Left kidney (tissue), 8 donors: ENCODE measurements at places on chromosomes 12 and 14. TPM values are rescaled to one million over a fixed set of nuclear protein-coding genes. Genes with fewer than 3 reads are reported as not detected.

GRCh38 chr12:14614704-14615121 lies 47.0 kb upstream of the PLBD1 start:
- DNase-seq = no peak

DNA sequence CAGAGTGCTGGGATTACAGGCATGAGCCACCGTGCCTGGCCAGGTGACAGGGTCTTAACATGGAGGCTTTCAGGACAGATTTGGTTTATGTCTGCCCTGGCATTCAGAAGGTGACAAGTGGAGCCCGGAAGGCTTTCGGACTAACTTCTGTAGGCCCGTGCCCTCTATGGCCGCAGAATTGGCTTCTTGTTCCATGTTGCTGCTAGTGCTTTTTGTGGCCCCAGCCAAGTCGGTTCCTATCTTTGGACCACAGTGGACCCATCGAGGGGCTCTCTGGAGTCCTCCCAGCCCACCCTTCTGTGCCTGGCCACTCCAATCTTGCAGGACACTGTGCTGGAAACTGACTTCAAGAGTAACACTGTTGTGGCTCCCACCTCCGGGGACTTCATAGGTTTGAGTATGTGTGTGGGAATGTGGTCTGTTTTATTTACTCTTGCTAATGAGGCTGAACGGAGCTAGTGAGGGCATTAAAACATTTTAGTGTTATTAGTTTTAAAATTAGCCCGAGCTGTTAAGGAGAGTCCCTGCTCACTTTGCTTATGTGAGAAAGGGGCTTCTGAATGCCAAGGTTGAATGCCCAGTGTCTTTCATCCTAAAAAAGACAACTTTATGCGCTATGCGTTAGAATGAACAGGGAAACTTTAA lies 245.9 kb downstream of the CACNA1C start:
- DNase-seq = no peak

DNA sequence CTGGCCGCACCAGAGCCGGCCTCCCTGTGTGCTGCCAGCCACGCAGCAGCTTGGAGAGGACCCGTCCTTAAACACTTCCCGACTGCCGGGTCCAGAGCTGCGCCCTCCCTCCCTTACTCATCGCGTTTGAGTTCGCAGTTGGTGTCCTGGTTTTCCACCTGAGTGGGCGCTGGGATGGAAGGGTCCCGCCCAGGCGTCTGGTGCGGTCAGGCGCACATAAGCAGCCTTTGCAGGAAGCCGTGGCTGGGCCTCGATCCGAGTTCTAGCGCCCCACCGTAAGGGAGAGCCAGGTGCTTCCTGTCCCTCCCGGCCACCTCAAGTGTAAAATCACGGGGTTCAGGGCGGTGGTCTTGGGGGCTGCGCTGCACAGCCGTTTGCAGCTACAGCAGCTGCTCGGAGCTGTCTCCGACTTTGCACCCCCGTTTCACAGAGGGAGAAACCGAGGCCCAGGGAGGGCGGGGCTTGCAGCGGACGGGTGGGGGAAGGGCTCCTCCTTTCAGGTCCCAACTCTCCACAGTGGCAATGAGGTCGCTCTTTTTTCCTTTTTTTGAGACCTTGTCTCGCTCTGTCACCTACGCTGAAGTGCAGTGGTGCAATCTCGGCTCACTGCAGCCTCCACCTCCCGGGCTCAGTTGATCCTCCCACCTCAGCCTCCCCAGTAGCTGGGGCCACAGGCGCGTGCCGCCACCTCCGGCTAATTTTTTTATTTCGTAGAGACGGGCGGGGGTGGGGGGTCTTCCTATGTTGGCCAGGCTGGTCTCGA lies 51.3 kb downstream of the LRCOL1 start:
- DNase-seq = no peak

- DNase-seq = no peak
These were observed 425.3 kb upstream of the FBXO33 start for GRCh38 chr14:39857376-39858055.

DNA sequence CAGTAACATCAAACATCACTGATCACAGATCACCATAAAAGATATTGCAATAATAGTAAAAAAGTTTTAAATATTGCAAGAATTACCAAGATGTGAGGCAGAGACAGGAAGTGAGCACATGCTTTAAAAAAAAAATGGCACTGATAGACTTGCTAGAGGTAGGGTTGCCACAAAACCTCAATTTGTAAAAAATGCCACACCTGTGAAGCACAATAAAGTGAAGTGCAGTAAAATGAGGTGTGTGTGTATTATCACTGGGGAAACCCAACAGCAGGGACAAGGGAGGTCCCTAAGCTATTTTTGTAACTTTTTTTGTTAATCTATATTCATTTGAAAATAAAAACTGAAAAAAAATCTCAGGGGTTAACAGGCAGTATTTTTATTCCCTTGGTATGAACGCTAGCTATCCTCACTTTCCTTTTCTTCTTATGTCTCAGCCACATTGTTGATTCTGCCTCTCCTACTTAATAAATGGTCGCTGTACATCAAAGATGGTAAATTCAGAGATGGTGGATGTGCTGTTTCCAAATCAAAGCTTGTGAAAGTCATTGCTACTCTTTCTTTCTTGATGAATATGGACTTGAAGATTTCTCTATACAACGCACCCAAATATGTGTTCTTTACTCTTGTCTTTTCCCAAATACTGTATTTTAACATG lies 14.0 kb upstream of the KLRD1 start:
- no peak for DNase-seq

DNA sequence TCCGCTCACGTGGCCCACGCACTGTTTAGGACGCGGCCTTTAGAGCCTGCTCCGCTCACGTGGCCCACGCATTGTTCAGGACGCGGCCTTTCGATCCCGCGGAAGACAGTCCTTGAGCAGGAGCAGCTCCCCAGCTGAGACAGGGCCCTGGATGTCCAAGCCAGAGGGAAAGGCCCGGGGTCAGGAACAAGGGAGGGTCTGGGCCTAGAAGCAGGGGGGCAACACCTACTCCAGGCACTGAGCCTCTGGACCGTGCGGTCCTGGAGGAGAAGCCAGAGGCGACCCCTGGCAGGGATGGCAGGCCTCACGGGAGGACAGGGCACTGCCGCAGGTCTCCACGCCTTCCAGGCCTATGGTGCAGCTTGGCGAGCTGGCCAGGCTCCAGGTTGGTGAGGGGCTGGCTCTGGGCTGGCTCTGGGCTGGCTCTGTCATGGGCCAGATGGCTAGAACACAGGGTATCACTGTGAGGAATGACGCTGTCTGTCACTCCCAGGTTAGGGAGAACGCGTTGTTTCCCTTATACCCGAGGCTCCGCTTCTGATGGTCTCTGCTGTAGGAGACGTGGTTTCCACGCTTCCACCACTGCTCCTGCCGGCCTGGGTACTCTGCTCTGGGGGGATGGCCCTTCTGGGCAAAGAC lies 341.7 kb downstream of the TMEM121 start:
- no peak for DNase-seq

GRCh38 chr14:51865953-51866747 lies 5.7 kb downstream of the GNG2 start:
- DNase-seq = no peak

- DNase-seq = no peak
These were observed 66.5 kb upstream of the DDX11 start for GRCh38 chr12:31007153-31007495.

- no peak for DNase-seq
These were observed 253.9 kb downstream of the EMP1 start for GRCh38 chr12:13450231-13451080.

DNA sequence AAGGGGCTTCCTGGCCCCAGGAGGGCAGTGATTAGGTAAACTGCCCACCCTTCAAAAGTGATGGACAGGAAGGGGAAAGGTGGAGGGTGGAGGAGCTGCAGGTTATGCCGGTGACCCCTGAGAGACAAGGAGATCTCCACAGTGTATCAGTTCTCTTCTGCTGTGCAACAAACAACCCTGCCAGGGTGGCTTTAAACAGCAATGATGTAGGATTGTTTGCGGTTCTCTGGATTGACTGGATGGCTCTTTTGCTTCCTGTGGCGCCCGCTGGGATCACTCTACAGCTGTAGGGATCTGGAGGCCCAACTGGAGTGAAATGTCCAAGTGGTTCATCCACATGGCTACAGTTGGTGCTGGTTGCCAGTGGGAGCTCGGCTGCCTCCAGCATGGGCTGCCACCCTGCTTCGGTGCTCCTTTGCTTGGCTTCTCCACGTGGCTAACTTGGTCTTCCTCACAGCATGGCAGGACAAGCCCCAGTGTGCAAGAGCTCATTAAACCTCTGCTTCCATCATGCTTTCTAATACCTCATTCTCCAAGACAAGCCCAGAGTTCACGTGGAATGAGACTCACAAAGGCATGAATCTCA lies 8.6 kb upstream of the ANKRD9 start:
- no peak for DNase-seq

GRCh38 chr14:29584992-29585391 lies 342.7 kb downstream of the PRKD1 start:
- DNase-seq = peak; percentile 55

DNA sequence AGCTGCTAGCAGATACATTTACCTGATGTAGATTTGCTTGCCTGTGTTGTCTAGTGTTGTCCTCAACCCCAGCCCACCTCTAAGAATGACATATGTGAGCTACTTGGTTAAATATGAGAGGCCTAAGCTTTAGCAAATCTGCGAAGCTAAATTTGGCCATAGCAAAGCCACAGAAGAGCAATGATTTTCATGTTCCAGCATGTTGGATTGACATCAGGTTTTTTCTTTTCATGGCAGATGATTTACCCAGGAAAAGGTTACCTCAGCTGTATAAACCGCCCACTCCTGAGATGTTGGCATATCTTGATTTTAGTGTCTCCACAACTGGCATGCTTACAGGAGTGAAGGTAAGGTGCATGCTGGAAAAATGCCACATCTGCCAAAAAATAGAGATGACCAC lies 36.4 kb upstream of the ATF1 start:
- DNase-seq = no peak

DNA sequence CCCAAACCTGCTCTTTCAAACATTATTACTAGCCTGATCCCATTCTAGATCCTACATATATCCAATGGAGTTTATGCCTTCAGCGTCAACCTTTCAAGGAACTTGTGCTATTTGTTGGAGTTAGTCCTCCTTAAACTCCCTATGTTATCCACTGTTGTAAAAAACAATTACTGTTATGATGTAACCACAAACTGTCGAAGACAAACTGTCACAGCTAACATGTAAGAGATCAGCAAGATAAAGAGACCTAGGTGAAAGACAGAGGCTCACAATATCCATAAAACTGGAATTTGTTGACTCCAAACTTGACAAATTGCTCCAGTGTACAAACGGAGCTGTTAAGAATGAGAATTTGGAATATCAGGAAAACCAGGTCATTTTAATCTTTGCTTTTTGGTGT lies 70.7 kb downstream of the CDK17 start:
- no peak for DNase-seq

- peak; percentile 52 for DNase-seq
These were observed 1.4 kb upstream of the HSP90AA1 start for GRCh38 chr14:102088012-102088792.

DNA sequence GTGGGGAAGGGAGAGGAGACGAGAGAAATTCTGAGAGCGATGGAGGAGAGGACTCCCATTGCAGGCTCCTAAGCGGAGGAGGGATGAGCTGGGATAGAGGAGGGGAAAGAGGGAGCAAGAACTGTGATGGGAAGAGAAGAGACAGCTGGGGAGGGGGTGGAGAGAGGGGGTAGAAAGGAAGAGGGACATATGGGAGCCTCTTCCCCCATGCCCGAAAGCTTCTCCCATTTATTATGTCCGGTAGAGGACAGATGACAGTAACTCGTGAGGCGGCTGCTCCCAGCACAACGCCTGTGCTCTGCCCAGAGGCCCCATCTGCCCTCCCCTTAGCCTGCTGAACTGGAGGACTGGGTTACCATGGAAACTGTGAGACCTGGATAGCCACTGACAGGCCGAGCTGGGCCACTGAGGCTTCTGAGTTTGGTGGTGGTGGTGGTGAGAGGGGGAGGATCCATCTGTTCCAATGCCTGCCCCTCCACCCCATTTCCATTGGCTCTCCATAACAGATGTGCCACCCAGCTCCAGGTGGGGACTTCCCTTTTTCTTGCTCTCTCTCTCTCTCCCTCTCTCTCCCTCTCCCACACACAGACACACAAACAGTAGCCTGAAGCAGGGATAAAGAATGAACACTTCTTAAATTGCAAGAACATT lies 8.3 kb downstream of the CPNE6 start:
- no peak for DNase-seq

DNA sequence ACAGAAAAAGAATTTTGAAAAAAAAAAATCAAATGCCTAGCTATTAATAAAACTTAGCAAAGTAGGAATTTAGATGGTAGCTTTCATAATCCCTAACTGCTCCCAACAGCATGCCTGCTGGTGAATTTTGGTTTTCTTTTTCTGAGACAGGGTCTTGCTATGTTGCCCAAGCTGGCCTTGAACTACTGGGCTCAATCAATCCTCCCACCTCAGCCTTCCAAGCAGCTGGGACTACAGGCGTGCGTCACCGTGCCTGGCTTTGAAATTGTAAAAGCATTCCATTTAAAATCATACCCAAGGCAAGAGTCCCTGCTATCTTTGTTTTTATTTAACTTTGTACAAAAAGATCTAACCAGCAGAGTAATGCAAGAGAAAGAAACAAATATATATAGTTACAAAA lies 20.7 kb downstream of the FBXO21 start:
- no peak for DNase-seq

DNA sequence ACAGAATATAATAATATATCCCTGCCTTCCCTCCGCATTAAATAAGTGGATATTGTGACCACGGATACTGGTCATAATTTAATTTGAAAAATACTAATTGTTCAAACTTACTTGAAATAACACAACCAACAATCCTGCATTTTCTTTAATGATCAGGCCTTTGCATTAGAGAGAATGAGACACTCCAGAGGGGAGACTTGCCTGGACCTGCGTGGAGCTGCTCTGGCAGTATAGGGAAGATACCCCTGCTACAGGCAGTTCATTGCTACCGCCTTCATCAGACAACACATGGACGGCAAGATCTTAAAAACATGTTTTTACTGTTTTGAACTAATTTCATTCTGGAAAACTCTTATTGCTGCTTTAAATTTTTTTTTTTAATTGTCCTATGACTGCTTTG lies 211.0 kb upstream of the FAR2 start:
- no peak for DNase-seq

GRCh38 chr12:124543052-124543589 lies 24.3 kb downstream of the NCOR2 start:
- no peak for DNase-seq

DNA sequence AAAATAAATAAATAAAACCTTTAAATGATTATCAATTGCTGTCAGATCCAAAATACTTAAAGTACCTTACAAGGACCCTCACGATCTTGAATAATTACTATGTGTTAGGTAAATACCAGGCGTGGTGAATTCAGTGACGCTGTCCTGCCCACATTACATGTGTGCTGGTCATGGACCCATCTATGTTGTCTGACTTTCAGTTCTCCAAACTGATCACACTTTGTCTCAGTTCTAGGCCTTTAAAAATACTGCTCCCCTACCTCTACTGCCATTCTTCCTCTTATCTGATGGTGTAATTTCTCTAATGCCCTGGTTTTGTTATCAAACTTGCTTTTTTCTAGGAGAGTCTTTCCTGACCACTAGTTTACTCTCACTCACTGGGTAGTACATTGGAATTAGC lies 520.7 kb downstream of the TRHDE start:
- DNase-seq = no peak

GRCh38 chr14:90784621-90785270 lies 31.5 kb downstream of the TTC7B start:
- DNase-seq = no peak

The TOMM20L gene
- 2.5 TPM for polyA plus RNA-seq

The KRT82 gene
- polyA plus RNA-seq = not detected

The LALBA gene
- polyA plus RNA-seq = not detected

The MYBPC1 gene
- not detected for polyA plus RNA-seq

The TAOK3 gene
- 33.6 TPM for polyA plus RNA-seq

The MGAT2 gene
- 4.4 TPM for polyA plus RNA-seq

The A2M gene
- 218 TPM for polyA plus RNA-seq

The BMP4 gene
- 44.5 TPM for polyA plus RNA-seq
